ENCODE measurements at places on chromosomes 13 and 19.

- no peak for DNase-seq
Measured at GRCh38 chr13:74346960-74347359, 212.8 kb upstream of the KLF12 start.

- DNase-seq = no peak
Measured at GRCh38 chr19:15025217-15025616, 24.1 kb upstream of the CASP14 start.

GRCh38 chr19:58393725-58394033 lies 1.8 kb upstream of the RNF225 start:
- DNase-seq = no peak

DNA sequence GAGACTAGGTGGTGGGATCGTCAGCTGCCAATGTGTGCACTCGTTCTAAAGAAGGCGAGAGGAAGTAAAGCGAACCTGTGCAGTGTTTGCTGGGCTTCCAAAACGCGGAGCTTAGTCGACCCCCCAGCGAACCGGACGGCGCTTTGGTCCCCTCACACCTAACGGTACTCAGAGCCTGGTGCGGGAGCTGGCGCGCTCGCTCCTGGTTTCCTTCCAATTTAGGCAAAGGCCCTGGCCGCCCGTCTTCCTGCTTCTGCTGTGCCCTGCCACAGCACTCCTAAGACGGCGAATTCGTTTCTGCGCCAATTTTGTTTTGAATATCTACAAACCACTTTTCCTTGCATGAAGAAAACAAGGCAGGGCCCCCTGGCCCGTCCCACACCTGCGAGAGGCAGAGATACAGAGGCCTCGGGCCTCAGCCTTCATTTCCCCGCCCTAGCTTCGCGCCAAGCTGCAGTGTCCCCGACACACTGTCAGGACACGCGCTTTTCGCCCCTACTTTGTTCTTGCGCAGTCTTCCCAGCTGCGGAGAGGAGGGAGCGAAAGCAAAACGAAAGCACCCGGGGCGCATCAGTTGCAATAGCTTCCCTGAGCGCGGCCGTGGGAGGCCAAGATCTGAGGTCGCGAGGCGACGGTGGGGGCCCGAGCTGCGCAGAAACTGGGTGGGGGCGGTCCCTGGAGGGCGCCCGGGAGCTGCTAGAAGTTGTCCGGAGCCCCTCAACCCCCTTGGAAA lies 111.9 kb downstream of the KCNRG start:
- no peak for DNase-seq

- no peak for DNase-seq
Measured at GRCh38 chr19:47111682-47112165, 1.9 kb downstream of the ZC3H4 start.
